ENCODE measurements at places on chromosomes 6 and 20. TPM values are rescaled to one million over a fixed set of nuclear protein-coding genes. Genes with fewer than 3 reads are reported as not detected.

DNA sequence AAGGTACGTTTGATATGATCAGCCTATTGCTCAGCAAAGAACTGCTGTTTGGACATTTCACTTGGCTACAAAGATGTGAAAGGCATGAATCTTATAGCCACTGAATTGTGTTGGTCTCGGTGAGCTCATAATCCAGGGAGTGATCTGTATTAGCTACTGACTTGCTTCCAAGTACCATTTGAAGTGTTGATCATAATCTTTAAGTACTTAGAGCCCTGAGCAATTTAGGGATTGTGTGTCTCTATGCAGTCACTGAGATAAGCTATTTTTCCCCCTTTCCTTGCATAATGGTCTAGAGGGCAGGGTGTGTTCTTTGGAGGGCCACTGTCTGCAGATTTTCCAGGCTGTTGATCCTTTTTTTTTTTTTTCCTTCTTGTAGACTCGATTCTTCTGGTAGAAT lies 393.6 kb downstream of the ESR1 start:
- no peak overlapping the region for H3K27ac ChIP-seq
- H3K36me3 ChIP-seq, result peaks cover 93% of the 10 kb centered on the region
- H3K4me3 ChIP-seq, result no peak overlapping the region

- H3K27ac ChIP-seq, result no peak overlapping the region
- no peak for DNase-seq
- H3K4me3 ChIP-seq, result no peak overlapping the region
- H3K27me3 ChIP-seq, result no peaks in the 10 kb centered on the region
- H3K4me1 ChIP-seq, result no peaks in the 10 kb centered on the region
Observed at GRCh38 chr20:33791021-33791420, 20.1 kb upstream of the CHMP4B start.

DNA sequence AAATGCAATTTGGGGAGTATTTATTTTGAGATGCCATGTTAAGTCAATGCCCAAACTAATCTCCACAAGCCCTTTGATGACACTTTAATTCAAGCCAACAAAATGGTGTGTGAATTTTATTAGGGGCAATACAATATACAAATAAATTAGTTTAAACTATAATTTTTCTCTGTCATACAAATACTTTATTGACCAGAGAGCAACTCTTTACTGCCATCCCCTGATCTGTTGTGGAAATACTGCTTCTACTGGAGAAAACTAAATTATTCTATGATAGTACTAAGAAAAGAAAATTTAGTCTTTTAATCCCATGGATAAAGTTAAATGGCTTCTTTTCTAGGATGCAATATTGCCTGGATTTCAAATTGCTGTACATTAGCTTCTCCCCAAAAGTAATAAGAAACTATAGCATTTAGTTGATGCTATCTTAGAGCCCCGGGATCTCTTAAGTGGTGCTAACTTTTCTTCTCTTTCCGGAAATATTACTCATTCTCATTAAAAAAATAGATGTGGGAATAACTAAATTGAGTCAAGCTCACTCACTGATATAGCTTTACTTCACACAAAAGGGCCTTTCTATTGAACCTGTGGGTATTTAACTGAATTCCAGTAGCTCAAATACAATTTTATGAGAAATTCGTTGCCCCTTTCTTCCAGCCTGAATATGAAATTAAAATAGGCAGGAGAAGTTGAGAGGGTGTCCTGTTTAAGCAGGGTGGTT lies 49.2 kb downstream of the SMPDL3A start:
- H3K36me3 ChIP-seq, result no peaks in the 10 kb centered on the region
- no peaks in the 10 kb centered on the region for H3K4me1 ChIP-seq
- H3K27me3 ChIP-seq, result no peaks in the 10 kb centered on the region
- no peak for DNase-seq
- H3K4me3 ChIP-seq, result no peak overlapping the region
- no peak overlapping the region for H3K27ac ChIP-seq

DNA sequence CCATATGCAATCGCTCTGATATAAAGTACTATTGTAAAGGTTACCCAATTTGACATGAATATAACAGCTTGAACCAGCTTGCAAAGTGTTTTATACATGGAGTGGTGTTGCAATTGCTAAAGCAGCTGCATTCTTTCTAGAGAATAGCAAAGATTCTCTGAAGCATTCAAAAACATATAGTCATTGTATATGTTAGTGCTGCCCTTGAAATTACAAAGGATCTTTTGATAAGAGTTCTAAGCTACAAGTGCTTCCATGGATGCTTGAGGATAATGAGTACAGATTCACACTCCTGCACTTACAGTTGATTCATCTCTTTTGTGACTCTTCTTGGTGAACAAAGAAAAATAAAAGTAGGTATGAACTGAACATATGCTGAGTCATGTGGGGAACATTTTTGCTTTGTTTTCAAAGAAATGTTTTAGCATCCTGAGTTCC lies 175.7 kb downstream of the ALDH8A1 start:
- no peaks in the 10 kb centered on the region for H3K36me3 ChIP-seq
- H3K4me3 ChIP-seq, result no peak overlapping the region
- no peaks in the 10 kb centered on the region for H3K27me3 ChIP-seq
- no peak overlapping the region for H3K27ac ChIP-seq

GRCh38 chr6:21596949-21597682 lies 3.6 kb downstream of the SOX4 start:
- no peaks in the 10 kb centered on the region for H3K27me3 ChIP-seq
- no peak for DNase-seq
- H3K27ac ChIP-seq, result peak overlapping the region; percentile 92
- no peaks in the 10 kb centered on the region for H3K4me1 ChIP-seq
- H3K4me3 ChIP-seq, result peak overlapping the region; percentile 94

DNA sequence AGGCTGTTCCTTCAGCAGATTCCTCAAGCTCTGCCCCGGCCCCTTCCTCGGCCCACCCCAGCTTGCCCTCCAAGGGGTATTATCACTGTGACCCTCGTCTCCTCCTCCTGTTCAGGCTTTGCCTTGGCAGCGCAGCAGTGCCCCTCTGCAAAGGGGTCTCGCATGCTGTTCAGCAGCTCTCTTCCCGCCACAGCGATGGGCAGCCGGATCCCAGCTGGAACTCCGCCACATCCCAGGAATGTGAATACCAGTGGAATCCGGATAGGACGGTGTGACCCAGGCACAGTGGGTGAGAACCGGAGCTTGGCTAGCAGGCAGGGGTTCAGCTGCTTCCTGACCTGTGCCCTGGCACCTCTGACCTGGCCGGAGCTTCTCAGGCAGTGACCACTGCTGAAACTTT lies 52.9 kb downstream of the RNASET2 start:
- DNase-seq, result no peak
- no peaks in the 10 kb centered on the region for H3K27me3 ChIP-seq
- no peak overlapping the region for H3K4me3 ChIP-seq

- no peaks in the 10 kb centered on the region for H3K36me3 ChIP-seq
- peak overlapping the region; percentile 28 for H3K27ac ChIP-seq
- H3K4me3 ChIP-seq, result no peak overlapping the region
- peaks cover 10% of the 10 kb centered on the region for H3K4me1 ChIP-seq
Observed at GRCh38 chr20:57880571-57880892, 170.7 kb upstream of the PMEPA1 start.

Gene TINAG
- not detected for total RNA-seq
